ENCODE measurements at places on chromosomes 4 and X.

DNA sequence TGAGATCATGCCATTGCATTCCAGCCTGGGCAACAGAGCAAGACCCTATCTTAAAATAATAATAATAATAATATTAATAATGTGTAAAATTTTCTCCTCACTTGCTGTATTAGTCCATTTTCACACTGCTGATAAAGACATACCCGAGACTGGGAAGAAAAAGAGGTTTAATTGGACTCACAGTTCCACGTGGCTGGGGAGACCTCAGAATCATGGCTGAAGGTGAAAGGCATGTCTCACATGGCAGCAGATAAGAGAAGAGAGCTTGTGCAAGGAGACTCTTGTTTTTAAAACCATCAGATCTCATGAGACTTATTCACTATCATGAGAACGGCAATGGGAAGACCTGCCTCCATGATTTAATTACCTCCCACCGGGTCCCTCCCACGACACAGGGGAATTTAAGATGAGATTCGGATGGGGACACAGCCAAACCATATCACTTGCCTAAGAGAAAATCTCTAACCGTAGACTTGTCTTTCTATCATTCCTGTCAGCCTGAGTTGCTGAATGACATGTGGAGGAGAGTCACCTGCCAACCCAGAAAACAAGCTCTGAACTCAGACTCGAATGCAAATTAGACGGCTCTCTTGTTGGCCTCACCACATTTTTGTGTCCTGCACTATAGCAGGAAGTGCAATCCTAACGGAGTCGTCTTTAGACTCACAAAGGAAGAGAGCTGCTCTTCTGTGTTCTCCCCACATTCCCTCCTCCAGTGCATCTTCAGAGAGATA lies 51.9 kb upstream of the DCTD start:
- DNase-seq, result no peak

GRCh38 chrX:130301977-130302376 lies 33.3 kb upstream of the ZNF280C start:
- DNase-seq, result no peak

- DNase-seq, result no peak
Measured at GRCh38 chrX:42093756-42094155, 170.4 kb upstream of the CASK start.

GRCh38 chr4:39502019-39502663 lies 25.1 kb downstream of the UGDH start:
- DNase-seq, result no peak

GRCh38 chr4:6767748-6768538 lies 14.6 kb upstream of the KIAA0232 start:
- no peak for DNase-seq

GRCh38 chrX:2817036-2817435 lies 11.7 kb upstream of the GYG2 start:
- DNase-seq, result no peak

- no peak for DNase-seq
Measured at GRCh38 chrX:1425381-1425780, 27.3 kb downstream of the ASMTL start.

DNA sequence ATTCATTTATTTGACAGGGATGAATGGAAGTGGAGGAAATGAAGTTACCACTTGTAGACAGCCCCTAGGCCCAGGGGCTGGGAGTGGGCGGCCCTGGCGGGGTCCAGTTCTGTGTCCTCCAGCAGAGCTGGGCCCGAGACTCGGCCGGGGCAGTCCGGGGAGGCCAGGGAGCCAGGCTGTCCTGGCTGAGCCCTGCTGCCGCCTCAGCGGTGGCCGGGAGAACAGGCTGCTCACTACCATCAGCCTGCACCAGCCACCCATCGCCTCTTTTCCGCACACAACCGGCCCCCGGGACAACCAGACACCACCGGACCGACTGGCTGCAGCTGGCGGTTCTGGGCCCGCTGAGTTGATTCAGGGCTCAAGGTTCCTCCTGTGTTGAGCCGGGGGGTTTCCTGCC lies 25.6 kb downstream of the CLDN34 start:
- no peak for DNase-seq

DNA sequence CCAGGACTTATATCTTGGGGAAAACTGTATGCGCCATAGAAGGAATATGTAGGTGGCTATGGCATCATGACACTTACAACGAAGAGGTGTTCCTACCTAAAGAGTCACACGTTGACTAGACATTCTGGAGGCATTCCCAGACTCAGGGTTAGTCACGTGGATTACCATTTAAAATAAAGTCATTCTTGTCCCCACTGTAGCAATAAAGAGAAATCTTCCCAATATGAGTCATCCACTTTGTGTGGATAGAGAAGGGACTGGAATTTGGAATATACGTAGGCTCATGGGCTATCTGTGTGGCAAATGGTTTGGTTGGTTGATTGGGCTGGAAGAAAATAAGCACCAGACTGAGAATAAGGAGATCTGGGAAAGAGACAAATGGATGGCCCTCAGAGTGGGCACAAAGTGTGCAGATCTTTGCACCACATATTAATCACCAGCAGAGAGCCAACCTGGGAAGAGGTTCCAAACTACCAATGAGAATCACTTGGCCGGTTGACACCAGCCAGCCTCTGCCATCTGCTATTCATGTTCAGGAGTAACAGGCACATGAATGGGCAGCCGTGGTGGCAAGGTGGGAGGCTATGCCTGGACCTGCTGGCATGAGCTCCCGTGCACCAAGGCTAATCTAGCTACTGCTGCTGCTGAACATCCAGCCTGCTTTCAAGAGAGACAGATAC lies 41.0 kb downstream of the MTNR1A start:
- DNase-seq, result no peak

DNA sequence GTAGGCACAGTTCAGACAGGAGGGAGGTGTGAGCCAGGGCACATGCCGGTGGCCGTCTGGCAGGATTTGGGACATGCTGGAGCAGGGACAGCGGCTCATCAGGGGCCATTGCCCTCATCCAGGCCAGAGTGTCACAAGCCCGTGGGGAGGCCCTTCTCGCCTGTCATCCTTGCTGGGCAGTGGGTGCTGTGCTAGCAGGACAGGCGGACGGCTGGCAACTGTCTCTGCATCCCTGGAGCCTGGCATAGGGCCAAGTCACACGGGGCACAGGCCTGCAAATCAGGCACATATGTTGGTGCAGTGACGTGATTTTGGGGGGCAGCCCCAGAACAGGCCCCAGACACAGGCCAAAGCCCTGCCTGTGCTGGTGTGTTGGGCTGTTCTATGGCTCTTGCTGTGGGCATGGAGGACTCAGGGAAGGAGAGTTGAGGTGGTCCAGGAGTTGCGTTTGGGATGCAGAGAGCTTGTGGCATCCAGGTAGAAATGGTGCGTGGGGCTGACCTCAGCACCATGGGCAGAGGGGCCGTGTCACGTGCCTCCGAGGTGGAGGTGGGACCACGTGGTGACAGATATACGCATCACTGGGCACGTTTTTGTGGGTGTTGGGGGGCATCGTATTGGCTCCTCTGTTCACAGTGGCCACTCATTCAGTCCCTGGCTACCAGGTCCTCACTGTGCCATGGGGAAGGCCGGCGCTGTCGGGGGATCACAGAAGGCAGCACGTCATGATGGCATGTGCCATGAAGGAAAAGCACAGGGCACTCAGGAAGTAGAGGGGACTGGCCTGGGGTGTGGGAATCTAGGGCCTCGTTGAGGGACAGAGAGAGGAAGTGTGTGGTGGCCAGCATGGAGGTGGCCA lies 14.6 kb upstream of the MSANTD1 start:
- DNase-seq, result no peak

GRCh38 chr4:5815641-5816040 lies 77.2 kb downstream of the CRMP1 start:
- DNase-seq, result no peak

DNA sequence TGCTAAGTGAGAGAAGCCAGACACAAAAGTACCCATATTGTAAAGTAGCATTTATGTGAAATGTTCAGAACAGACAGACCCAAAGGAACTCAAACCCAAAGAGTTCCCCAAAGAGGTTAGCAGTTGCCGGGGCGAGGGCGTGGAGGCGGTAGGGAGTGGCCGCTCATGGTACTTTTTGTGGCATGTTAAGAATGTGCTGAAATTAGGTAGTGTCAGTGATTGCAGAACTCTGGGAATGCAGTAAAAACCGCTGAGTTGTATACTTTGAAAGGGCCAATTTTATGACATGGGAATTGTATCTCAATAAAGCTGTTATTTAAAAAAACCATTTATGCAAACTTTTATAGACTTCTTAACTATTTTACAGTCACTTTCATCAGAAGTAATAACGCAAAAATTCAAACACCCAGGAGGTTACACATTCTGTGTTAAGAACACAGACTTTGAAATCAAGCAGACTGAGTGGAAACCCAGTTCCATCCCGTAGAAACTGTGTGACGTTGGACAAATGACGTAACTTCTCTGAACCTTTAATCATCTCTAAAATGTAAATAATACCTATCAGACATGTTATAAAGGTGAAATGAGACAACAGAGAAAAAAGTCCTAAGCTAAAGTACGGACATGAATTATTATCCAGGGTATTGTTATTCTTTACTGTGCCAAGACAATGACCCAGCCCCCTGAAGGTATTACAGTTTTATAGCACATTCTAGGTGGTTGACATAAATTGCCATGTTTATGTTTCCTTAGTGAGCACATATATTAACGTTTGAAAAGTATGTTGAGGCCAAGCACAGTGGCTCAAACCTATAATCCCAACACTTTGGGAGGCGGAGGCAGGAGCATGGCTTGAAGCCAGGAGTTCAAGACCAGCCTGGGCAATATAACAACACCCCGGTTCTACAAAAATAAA lies 19.7 kb downstream of the ZFP42 start:
- DNase-seq, result no peak

DNA sequence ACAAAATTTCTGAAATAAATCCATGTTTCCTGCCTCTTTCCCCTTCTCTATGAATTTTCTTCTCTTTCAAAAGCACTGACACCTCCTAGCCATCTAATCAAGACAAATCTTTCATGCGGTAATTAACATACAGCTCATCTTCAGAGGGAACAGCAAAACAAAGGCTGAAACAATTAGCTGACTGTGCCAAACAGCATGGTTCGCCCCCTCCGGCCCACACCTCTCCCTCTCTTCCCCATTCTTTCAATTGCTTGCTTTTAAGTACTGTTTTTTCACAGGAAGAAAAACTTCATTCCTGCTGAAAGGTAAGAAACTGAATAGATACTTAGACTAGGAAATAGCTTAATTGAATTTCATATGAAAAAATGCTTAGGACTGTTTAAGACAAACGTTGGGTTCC lies 291.1 kb upstream of the NOCT start:
- DNase-seq, result no peak

DNA sequence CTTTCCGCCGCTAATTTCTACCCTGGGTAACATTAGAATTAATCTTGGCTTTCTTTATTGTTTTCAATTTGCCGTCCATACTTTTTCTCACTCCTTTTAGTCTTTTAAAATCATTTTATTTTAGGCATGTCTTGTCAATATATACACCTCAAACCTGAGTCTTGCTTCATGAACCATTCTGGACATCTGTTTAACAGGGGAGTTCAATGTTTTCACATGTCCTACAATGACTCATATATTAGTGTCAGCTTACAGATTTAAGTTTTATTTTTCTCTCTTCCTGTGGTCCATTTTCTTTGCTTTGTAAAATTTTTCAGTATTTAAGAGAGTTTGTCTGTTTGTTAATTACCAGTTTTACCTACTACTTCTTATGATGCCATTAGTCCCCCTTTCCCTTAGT lies 89.5 kb downstream of the LCORL start:
- DNase-seq, result no peak

DNA sequence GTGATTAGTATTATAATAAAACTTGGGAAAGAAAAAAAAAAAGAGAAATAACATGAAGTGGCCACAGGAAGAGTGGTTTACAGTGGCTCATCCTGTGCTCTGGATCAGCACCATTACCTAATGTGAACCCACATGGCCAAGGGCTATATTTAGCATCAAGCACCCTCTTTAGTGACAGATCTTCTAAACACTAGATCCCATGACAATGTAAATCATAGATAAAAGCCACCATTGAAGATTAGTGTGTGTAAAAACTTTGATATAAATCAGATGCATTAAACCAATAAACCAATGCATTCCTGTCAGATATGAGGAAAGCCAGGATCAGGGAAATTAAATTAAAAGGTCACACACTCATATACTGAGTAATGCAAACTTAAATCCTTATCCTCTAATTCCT lies 400.6 kb upstream of the MAGEB18 start:
- no peak for DNase-seq
